ENCODE measurements at places on chromosomes 6 and 20.
A peak's percentile ranks its signal among the peaks of the same experiment; 100 is the strongest.

DNA sequence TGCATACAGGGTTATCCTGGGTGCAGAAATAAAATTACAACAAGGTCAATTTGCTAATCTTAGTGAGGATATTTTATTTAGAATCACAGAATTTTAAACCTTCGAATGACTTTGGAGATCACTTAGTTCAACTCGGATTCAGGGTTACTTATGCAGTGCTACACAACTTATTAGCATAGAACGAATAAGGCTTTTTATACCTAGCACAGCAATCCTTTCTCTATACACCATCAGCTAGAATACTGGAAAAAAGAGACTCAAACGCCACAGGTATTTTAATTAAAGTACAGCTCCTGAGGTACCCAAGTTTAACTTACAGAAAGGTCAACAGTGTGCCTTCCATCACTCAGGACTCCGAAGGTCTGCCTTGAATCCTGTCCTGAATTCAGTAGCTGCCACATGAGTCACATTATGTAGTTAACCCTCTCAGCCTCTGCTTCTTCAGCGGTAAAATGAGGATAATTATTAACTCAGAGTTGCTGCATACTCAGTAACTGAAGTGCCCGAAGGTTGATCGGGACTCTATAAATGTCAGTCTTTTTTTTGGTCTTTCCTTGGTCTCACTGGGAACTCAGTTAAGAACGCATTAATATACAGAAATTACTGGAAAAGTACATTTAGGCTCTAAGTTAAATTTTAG lies 6.0 kb upstream of the QKI start:
- no peak for DNase-seq

DNA sequence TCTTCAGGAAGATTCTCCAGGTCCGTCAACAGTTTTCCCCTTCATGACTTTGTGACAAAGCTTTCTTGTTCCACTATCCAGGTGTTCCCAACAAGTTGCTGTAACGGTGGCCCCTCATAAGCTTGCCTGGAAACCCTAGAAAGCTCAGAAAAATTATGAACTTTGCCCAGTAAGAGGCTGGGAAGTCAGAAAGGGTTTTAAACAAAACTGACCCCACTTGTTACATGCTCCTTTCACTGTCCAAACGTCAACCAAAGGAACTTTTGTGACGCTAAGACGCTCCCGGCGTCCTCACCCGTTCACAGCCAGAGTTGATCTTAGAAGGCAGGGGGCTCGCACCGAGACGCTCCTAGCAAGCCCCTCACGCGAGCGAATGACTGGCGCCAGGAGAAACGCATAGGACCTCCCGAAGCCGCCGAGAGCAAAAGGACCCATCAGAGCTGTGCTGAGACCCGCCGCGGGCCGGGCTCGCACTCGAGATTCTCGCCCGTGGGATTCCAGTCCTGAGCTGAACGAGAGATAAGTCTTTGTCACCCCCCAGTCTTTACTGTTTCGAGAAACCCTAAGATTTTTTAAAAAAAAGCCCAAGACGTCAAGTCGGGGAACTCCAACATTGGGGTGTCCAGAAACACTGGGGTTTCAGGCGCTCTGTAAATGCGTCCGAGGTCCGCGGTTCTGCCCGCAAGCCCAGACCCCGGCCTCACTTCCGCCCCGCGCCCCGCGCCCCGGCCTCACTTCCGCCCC lies 544 bp upstream of the ACAT2 start:
- DNase-seq = no peak

DNA sequence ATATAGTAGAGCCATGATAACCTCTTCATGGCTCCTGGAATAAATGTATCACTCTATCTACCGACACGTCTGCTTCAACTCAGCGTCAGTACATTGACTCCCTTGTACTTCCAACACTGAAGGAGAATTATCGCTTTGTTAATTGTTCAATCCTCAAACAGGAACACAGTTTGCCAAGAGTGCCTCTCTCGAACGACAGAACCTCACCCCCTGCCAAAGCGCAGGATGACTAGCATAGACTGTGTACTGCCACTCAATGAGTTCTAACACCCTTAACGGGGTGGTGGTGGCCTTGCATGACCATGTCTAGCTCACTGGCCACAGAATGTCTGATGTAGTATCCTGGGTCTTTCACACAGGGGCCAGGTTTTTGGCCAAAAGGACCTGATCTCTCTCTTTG lies 81.4 kb upstream of the HEY2 start:
- DNase-seq = no peak

DNA sequence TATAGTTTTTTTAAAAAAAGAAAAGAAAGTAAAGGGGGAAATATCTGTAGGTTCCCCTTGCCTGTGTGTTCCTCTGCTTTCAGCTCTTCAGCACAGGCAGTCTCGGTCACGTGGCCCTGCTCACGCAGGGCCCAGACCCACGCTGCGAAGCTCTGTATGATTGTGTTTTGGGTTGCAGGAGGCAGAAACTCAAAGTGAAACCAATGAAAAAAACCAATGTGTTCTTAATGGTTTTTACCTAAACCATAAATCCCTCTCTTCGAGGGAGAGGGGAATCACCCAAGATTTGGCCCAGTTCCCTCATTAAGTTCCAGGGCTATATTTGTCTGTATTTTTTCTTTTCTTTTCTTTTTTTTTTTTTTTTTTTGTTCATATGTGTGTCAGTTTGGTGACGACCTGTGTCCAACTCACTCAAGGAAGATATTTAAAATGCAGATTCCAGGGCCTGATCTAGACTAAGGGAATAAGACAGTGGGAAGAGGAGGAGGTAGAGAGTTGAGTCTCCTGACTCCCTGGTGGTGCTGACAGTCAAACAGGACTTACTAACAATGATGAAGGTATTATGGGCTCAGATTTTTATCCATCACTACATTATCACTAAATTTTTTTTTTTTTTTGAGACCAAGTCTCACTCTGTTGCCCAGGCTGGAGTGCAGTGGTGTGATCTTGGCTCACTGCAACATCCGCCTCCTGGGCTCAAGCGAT lies 33.8 kb upstream of the RREB1 start:
- DNase-seq = no peak

- no peak for DNase-seq
Measured at GRCh38 chr6:132666118-132666517, 7.1 kb upstream of the TAAR1 start.

DNA sequence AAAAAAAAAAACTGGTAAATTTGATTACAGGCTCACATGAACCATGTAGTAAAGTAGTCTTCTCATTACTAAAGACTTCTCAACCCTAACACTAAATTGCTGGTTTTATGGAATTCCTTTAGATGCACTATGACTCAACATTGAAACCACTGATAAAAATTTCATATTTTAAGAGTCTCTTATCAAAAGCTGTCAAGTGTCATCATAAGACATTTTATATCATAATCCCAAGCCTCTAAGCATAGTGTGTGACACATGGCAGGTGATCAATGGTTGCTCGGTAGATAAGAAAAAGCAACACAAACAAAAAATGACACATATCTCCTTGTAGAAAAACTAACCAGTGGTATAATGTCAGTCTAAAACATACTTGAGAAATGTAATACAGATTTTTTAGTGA lies 258.4 kb downstream of the RNGTT start:
- peak; percentile 76 for DNase-seq

DNA sequence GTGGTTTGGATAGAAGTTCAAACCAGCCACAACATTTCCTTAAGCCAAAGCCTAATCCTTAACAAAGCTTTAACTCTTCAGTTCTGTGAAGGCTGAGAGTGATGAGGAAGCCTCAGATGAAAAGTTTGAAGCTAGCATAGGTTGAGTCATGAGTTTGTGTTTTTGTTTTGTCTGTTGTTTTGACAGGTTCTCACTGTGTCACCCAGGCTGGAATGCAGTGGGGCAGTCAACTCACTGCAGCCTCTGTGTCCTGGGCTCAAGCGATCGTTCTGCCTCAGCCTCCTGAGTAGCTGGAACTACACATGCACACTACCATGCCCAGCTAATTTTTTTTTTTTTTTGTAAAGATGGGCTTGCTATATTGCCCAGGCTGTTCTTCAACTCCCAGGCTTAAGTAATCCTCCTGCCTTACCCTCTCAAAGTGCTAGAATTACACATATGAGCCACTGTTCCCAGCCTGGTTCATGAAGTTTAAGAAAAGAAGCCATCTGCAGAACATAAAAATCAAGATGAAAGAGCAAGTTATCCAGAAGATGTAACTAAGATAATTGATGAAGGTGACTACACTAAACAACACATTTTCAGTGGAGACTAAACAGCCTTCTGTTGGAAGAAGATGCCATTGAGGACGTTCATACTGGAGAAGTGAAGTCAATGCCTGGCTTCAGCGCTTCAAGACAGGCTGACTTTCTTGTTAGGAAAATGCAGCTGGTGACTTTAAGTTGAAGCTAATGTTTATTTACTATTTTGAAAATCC lies 96.2 kb downstream of the SMAP1 start:
- no peak for DNase-seq

GRCh38 chr6:33207552-33208090 lies 679 bp upstream of the RING1 start:
- peak; percentile 35 for DNase-seq

DNA sequence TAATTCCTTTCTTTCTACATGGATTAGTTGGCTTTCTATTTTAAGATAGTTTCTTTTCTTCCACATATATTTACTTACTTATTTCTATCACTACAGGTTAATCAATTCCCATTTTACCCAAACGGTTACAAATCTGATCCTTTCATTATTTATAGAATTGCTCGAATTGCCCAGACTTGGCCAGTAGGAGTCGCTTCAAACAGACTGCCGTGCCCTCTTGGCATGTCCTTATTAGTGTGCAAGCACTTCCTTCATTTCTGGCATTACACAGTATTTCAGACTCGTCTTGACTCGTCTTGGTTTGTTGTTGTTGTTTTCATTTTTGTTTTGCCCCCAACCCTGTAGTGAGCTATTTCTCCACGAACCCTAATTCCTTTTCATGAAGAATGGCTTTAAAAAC lies 74.6 kb downstream of the SAMD3 start:
- DNase-seq = peak; percentile 30

- DNase-seq = no peak
Measured at GRCh38 chr6:111423055-111423633, 59.9 kb downstream of the REV3L start.

- no peak for DNase-seq
Measured at GRCh38 chr20:48805286-48805685, 22.5 kb downstream of the PREX1 start.

GRCh38 chr20:34791289-34792020 lies 34.0 kb downstream of the NCOA6 start:
- no peak for DNase-seq

GRCh38 chr6:54195637-54196036 lies 84.4 kb downstream of the MLIP start:
- DNase-seq = no peak

DNA sequence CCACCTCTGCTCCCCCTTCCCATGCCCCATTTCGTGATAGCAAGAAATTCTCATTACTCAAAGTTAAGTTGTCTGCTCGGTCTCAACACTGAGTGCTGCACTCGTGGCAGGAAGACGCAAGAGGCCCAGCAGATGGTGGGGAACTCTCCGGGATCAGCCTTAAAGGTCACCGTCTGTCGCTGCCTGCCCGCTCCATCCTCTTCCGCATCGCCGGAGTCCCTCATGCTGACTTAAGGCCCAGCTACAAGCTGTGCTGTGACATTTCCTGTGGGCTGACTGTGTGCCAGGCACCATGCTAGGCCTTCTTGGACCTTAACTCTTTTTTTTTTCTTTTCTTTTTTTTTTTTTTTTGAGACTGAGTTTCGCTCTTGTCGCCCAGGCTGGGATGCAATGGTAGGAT lies 17.8 kb downstream of the GRM4 start:
- DNase-seq = no peak

- no peak for DNase-seq
Measured at GRCh38 chr6:117548797-117549301, 53.5 kb downstream of the GOPC start.

GRCh38 chr6:39935241-39935640 lies 979 bp upstream of the MOCS1 start:
- DNase-seq = no peak

Data from hematopoietic multipotent progenitor cell treated with erythropoietin and hydrocortisone succinate and interleukin-3 and kit ligand, for 8 days (in vitro differentiated cells).